ENCODE measurements at places on chromosomes 3 and 15.

DNA sequence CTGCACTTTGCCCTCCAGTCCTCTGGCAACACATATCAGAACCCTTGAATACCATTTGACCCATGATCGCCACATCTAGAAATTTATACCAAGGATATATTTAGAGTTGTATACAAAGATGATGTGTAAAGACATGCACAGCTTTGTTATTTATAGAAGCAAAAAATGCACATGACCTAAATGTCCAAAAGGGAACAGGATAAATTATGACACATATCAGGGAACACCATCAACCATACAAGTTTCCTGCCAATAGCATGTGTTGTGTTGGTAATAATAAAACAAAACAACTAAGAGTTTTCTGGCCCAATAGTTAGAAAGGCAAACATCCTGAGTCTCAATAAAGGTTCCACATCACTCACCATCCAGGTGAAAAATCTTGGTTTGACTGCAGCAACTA is 51.5 kb downstream of the AAGAB start:
- DNase-seq, result no peak

DNA sequence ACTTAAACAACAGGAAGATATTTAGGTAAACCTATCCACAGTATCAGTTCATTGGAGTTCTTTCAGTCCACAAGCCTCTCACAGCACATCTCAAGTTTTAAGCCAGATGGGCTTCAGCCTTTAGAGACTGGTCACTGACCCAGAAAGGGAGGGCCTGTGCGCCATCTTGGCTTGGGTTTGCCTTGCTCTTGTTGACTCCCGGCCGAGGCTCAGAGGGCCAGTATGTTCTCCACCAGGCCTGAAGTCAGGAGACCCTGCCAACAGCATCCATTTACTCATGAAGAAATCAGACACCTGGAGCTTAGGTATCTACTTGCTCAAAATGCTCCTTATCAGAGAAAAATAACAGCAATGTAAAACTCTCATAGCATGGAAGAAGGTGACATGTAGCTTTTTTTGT is 6.2 kb downstream of the RGMA start:
- DNase-seq, result no peak

GRCh38 chr15:35725353-35725752 is 179.4 kb upstream of the DPH6 start:
- DNase-seq, result no peak

DNA sequence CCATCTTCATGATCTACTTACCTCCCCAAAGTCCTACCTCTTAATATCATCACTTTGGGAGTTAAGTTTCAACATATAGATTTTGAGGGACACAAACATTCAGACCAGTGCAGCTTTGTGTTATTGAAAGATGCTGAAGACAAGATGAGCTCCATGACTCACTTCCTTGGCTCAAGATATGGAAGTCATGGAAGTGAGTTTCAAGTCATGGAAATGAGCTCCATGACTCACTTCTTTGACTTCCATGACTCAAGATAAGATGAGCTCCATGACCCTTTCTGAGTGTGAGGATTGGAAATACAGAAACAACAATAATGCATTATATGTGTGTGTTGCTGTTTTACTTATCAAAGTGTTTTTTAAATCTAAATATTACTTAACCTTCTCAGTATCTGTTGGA is 170.2 kb upstream of the TPRG1 start:
- no peak for DNase-seq

GRCh38 chr15:45660231-45660979 is 25.6 kb downstream of the SQOR start:
- no peak for DNase-seq

- DNase-seq, result no peak
These were observed 116.9 kb downstream of the CADM2 start for GRCh38 chr3:85075663-85076062.

DNA sequence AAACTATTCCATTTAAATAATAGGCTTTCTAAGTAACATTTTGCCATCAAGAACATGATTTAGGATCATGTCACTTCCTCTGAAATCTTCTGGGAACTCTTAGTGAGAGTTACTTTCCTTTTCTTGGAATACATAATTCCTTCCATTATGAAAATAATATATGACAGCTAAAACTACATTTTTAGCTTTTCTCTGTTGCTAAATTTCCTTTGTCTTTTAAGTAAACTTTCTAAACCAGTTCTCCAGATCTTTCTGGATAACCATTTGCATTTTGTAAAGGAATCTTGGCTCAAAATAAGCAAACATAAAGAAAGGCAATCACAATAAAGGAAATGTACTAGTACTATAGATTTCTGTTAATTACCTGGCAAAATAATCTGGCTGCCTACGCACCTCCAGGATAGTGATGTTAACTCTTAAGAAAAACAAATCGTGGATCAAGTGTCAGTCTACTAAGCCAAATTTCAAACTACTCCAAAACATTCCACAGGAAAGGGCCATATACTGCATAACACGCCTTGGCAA is 165.7 kb downstream of the ZNF385D start:
- DNase-seq, result no peak

DNA sequence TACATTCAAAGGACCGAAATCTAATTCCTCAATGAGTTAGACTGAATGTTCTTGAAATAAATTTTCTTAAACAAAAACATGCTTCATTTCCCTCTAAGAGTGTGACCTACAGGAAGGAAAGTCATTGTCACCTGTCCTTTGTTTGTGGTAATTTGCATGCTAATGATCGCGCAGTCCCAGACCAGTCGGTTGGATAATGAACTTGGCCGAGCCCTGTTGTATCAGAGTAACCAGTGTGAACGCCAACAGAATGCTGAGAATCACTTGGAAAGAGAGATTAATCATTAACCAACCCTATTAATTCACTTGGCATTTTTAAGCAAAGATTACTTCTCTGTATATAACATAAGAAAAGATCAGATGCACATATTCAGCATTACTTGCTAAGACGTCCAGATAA is 8.1 kb upstream of the ARNT2 start:
- DNase-seq, result no peak

DNA sequence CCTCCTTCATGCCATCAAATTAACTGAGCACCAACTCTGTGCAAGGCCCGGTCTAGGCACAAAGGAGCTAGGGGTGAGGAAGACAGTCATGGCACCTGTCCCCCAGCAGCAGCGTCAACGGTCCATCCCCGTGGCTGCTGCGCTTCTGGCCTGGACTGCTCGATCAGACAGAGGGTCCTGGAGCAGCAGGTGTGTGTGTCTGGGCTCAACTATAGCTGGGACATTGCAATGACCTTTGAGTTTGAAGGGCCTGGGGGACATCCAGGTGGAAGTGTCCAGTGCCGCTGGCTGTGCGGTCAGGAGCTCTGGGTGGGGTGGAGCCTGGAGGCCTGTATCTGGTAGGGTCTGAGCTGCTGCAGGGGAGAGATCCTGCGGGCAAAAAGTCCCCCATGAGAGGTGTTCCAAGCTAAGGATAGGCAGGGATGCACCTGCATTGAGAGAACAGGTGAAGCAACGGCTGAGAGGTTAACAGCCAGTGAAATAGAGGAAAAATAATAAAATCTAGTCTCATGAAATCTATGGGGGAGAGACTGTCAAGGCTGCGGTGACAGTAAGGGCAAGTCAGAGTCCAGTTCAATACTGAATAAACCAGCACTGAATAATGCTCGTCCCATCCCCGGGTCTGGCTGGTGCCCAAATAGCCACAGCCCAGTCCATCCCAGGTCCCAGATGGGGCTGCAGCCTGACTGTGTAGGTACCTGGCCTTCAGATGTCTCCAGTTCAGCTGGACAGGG is 25.4 kb upstream of the SLC41A3 start:
- no peak for DNase-seq

GRCh38 chr15:65801229-65801805 is 9.2 kb upstream of the DENND4A start:
- no peak for DNase-seq

GRCh38 chr15:30973379-30973778 is 18.0 kb downstream of the MTMR10 start:
- DNase-seq, result no peak

GRCh38 chr3:108524537-108524936 is 14.1 kb upstream of the MYH15 start:
- DNase-seq, result no peak

DNA sequence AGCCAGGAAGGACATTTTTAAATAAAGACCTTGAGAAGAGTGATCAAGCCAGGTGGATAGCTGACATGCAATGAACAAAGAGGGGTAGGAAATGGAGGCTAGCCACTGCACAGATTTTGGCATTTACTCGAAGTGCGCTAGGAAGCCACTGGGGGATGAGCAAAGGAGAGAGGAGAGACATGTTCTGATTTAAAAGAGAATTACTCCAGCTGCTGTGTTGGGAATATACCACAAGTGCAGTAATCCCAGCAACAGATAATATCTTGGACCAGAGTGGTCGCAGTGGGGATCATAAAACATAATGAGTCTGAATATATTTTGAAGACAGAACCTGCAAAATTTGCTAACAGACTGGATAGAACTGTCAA is 19.9 kb downstream of the KPNA4 start:
- no peak for DNase-seq

- DNase-seq, result no peak
These were observed 80.6 kb downstream of the NCEH1 start for GRCh38 chr3:172630316-172630715.

DNA sequence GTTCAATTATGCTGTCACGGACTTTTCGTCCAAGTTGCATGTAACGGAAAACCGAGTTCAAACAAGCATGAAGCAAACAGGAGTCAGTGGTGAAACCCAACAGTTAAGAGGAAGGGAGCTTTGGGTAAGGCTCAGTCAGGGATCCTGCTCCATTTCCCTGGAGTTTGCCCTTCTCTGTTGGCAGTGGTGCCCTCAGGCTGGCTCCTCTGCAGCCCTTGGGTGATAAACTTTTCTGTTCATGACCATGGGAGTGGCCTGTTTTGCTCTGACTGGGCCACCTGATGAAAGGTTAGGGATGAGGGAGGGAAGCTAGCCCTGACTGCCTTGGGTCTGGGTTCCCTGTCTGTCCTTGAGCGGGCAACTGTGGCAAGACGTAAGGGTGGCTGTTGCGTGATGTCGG is 16.1 kb downstream of the CHAC1 start:
- no peak for DNase-seq

DNA sequence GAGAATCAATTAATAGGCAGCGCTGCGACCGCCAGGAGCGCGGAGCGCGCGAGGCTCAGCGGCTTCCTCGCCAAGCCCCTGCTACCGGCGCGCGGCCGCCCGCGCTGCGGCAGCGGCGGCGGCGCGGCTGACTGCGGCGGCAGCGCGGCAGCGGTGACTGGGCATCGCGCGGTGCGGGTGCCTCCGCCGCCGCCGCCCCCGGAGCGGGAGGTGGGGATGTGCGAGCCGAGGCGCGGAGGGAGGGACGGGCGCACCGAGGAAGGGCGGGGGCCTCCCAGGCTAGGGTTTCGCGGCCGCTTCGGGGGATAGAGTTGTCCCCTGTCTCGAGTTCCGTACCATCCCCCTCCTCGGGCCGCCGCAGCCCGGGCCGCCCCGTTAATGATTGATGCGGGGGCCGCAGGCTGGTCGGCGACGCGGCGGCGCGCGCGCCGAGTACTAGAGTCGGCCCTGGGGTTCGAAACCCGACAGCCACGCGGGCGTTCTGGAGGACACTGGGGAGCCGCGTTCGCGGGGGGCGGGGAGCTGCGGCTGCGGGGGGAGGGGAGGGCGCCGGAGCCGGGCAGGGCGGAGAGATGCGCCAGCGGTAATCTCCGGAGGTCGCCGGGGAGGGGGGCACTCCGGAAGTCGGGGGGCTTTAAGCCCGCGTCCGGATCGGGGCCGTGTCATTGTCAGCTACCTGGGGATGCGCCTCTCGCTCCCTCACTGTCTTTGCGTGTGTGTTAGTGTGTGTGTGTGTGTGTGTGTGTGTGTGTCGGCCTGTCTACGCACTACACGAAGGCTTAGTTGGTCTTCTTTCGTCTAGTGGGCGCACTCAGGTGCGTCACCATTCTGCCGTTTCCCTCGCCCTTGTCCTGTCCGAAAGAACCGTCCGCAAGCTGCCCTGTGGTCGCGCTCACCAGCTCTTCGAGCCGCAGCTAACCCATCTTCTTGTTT is at the start of gene PAQR9:
Gene PAQR9, minus strand, starts transcription at position 159 of the 933 bp plus-strand sequence. CDS start 338 bp downstream, outside the sequence.
- no peak for DNase-seq

- no peak for DNase-seq
These were observed 83.6 kb upstream of the TSEN2 start for GRCh38 chr3:12400616-12401194.

DNA sequence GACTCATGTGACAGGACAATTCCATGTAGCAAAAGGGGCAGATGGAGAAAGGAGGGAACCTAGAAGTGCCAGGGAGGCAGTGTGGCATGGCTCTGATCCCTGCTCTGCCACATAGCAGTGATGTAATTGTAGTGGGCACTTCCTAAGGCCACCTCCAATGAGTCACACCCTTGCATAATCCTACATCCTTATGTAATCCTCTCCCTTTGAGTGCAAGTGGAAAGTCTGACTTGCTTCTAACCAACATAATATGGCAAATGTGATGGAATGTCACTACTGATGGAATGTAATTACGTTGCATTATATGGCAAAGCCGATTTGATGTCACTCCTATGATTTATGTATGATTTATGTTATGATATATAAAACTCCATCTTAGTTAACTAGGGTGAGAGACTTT is 72.9 kb upstream of the ATP2C1 start:
- no peak for DNase-seq

DNA sequence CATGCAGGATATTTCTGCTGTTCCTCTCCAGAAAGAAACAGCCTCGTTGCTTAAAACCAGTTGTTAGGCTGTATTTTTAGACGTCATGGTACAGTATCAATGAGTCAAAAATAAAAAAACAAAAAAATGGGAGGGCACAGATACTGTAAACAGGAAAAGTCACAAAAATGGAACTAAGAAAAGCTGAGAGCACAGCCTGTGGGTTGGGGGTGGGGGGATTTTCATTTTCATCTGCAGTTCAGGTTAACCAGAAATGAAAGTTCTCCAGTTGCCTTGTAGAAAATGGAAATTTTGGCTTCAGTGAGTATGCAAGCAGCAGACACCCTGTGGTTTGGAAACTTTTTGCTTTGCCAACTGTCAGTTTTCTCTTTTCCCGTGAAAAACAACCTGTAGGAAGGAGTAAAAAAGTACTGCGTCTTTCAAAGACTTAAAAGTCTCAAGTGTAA is 59.0 kb downstream of the FRMD4B start:
- DNase-seq, result no peak

DNA sequence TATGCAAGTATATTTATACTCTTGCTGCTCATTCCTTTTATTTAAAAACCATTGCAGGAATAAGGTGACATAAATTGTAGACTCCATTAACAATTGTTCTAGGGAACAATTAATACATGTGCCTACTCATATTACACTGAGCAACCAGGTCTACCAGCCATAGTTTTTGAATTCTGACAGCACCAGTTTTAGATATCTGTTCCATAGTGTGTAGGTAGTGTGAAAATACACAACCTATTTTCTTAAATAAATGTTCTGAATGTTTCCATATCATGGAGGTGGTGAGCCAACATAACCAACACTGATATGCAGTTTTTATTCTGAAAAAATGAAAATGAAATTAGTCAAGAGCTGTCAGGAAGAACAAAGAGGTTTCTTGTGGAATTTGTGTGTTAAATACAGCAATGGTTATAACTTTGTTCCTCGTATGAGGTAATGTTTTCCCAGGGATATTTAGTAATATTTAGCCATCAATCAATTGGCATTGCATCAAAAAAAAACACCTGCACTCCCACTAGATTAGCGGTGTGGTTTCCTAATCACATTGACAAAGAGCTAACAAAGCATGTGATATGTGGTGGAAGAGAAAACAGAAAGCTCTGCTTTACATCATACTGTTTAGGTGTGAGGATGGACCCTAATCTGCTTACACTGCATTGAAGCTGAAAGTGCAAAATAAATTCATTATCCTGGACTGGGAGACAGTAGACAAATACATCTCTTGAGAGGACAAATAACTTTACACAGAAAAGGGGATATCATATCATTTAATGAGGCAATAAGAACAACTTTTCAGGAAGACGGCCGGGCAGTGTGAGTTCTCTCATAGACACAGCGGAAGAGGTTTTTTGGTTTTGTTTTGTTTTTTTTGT is 369.5 kb upstream of the THBS1 start:
- DNase-seq, result no peak

GRCh38 chr3:38805765-38806386 is 10.1 kb downstream of the SCN10A start:
- peak; percentile 63 for DNase-seq

Data from iPS DF 19.7 (cell line).